Activated naive CD4-positive, alpha-beta T cell (primary cell): ENCODE measurements at places on chromosomes 11 and 22.

- no peak for DNase-seq
Observed at GRCh38 chr11:68998390-68998911, 14.6 kb downstream of the MRGPRF start.

GRCh38 chr11:78651923-78652842 is 77.5 kb upstream of the NARS2 start:
- DNase-seq = no peak

- no peak for DNase-seq
Observed at GRCh38 chr11:57475191-57475590, 14.9 kb downstream of the RTN4RL2 start.

GRCh38 chr11:121577106-121577848 is 124.5 kb upstream of the SORL1-AS1 start:
- DNase-seq = no peak

- no peak for DNase-seq
Observed at GRCh38 chr11:96384156-96384555, 5.6 kb downstream of the CCDC82 start.
